ENCODE measurements at places on chromosomes 7 and 10.

DNA sequence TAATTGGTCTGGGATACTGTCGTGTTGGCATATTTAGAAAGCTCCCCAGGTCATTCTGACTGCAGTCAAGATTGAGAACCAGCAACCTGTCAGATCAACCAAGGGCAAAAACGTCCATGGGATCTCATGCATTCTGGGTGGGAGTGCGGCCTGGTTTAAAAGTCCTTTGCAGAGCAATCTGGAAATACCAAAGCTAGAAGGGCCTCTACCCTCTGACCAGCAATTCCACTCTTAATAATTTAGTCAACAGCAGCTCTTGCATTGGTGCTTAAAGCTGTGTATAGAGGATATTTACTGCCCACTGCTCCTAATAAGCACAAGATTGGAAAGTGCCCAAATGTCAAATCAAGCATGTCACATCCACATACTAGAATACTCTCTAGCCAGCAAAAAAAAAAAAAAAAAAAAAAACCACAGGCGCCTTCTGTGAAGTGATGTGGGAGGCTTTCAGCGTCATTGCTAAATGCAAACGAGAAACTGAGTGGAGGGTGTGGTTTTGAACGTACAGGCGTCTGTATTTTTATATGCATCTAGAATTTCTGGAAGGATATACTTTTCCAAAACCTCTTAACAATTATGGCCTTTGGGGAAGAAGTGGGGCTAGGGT is 44.8 kb upstream of the HSPA12A start:
- no peak for DNase-seq

DNA sequence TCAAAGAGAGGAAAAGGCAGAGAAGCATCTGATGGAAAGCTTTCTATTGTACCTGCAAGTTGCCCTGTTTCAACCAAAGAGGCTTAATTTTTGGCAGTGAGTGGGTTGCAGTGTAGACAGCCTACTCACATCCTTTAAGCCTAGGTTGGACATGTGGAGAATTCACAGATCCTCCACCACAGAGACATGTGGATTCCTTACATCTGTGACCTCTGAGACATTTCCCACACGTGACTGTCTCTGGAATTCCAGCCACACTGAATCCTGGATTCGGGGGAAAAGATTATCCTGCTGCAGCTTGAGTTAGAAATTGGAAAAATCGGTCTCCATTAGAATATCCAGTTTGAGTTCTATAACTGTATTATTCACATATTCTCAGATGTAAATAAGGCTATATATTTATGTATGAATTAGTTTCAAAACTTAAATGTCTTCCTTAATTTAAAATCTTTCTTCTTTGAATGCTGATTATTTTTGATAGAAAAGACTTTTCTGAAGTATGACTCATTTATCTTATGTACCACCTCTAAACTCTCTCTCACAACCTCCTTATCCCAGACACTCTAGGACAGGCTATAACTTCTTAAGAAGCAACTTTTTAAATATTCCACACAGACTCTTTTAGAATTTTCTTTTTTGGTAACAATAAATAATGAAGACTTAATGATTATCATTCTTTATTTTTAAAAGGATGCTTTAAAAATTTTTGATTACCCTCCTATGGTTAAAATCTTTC is 123.3 kb downstream of the TWIST1 start:
- DNase-seq: no peak

GRCh38 chr7:136741941-136742340 is 126.5 kb upstream of the CHRM2 start:
- DNase-seq: no peak

- DNase-seq: no peak
Measured at GRCh38 chr7:158310924-158311666, 276.5 kb downstream of the PTPRN2 start.

DNA sequence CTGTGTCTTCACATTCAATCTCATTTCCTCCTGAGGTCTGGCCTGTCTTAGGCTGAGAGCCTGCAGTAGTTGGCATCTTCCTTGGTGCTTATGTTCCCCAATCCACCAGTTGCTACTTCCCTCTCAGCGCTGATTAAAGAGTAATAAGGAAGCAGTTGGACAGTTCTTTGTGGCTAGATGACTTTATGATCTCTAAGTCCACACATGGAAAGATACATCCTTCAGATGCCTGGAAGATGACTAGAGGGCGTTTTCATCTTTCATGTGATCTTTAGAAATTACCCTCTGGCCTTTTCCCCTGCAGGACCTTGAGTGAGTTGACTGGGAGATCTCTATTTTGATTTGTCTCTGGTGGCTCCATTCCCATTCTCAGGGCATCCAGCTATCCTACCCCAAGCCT is 204.5 kb downstream of the GRM3 start:
- no peak for DNase-seq

DNA sequence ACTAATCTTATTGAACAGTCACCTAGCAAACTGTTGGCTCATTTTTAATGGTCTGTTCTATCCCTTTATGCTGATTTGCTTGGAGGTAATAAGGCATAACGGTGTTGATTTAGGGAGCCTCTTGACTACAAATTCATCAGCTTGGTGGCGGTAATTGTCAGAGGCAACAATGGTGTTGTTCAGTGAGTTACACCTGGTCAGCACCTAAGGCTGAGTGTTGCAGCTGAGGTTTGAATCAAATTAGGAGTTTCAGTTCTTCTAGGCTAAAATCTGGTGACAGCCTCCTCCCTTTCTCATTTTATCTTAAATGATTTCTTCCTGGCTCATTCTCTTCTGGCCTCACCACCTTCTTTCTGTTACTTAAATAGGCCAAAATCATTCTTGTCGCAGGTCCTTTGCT is 42.3 kb upstream of the SP8 start:
- DNase-seq: no peak

DNA sequence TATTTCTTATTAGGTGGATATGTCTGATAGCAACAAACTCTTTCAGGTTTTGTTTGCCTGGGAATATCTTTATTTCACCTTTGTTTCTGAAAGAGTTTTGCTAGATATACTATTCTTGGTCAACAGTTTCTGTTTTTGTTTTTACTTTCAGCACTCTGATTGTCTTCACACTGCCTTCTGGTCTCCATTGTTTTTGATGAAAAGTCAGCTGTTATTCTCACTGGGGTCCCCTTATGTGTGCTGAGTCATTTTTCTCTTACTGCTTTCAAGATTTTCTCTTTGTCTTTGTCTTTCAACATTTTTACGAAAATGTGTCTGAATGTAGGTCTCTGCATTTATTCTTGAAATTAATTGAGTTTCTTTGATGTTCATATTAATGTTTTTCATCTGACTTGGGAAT is 15.2 kb upstream of the RASSF4 start:
- DNase-seq: no peak

DNA sequence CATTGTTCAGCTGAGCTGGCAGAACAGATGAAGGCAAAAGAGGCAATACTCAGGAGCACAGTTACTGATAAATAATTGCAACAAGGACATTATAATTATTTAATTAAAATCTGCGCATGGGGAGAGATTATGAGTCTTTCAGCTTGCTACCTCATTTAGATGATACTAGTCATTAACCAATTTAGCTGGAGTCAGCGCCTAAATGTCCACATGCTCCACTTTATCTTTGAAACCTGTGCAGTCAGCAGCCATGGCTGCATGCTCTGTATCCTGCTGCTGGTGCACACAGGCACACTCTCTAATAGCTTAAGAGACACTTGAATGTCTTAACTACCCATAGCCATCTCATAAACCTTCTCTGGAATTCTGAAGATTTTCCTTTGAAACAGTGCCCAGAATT is 196.8 kb downstream of the PPP1R3A start:
- no peak for DNase-seq

DNA sequence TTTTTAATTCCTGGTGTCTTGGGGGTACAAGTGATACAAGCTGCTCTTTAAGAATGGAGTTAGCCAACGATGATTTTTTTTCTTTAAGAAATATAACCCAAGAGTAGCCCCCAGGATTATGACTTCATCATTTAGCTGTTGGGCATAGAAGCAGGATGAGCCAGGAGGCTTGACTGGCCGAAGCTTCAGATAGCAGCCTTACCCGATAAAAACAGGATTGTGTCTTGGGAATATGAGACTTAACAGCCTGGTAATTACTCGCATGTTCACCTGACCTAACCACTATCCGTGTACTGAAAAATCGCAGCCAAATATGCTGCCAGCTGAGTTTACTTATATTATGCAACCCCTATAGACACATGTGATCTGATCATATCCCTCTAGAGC is 346.0 kb upstream of the BMPER start:
- DNase-seq: no peak

DNA sequence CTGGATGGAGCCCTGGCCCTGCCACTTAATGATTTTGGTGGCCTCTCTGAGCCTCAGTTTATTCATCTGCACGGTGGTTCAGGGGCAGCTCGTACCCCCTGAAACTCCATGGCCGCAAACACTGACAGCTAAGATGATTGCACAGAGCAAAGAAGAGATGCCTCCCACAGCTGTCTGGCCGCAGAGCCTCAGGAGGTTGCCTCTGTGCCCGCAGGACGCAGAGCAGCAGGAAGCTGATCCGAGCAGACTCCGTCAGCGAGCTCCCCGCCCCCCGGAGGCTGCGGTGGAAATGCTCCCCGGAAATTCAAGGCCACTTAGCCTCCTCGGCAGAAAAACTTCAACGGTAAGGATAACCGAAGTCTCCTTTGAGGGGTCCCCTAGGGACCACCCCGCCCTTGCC is 30.2 kb upstream of the C10orf53 start:
- no peak for DNase-seq

DNA sequence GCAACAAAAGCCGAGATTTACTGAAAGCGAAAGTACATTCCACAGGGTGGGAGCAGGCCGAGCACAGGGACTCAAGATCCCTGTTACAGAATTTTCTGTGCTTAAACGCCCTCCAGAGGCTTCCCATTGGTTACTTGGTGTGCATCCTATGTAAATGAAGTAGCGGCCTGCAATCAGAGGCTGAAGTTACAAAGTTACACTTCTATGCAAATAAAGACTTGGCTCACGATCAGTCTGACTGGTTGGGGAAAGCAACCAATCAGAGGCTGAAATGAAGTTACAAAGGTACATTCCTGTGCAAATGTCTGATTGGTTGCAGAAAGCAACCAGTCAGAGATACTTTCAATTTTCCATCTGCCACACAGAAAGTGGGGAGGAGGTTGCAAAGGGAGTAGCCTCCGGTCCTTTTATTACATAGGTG is 4.1 kb downstream of the ACBD7 start:
- no peak for DNase-seq

DNA sequence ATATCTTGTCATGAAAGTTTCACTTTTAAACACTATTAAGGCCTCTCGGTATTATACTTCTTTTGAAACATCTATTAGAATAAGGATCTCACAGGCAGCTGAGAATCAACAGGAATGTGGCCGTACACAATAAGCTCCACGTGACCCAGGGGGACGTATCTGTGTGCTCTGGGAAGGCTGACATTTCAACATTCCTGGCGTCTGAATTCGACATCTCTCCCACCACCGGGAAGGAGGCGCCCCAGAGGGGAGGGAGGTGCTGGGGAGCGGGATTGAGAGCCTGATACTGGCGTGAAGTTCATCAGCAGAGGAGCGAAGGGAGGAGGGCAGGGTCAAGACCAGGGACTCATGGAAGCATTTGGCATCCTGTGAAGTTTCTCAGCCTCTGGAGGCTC is 401.3 kb downstream of the DNAJB6 start:
- DNase-seq: peak; percentile 30

DNA sequence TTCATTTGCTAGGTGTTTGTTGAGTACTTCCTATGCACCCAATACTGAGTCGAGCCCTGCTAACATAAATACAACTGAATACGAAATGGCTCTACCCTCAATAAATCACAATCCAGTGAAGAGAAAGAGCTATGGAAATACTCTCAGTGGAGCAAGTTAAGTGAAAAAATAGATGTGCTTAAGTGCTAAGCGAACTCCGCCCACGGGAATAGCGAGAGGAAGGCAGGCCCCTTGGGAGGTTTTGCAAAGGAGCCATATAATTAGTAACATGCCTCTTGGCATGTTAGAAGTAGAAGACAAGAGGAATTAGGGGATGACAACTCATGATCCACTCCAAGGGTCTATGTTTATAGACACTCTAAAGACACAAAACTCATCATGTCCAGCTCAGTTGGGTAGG is 42.8 kb upstream of the TSPAN33 start:
- DNase-seq: no peak

- DNase-seq: no peak
Measured at GRCh38 chr7:134186027-134186426, 58.9 kb downstream of the LRGUK start.

DNA sequence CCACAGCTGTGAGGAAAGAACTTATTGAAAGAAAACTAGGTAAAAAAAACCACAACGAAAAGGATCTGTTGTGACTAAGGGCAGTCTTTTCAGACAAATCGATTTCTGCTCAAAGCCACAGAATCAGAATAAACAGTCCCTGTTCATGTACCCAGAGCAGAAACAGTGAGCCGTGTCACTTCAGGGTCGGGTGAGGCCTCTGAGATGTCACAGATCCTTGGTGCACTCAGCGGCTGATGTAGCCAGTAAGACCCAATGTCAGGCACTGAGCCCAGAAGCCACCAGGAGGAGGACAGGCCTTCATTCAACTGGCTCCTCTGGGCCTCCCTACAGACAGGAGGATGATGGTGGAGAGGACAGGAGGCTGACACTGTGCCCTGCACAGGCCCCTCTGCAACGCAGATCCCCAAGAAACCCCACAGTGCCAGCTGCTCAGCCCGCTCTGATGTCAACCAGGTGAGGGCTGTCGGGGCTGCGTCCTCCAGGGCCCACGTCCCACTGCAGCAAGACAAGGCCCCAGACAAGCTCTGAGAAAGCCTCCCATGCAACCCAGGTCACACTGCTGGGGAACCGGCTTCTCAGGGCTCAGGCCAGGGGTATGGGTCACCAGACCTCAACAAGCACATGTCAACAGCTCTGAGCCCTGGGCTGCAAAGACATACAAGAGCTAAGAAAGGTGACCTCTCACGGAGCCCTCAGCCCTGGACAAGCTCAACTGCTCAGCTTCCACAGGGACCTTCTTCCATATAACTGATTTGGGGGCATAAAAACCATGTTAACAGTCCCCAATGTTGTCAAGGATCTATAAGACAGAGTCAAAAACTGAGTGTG is 190.6 kb downstream of the PARD3 start:
- no peak for DNase-seq

DNA sequence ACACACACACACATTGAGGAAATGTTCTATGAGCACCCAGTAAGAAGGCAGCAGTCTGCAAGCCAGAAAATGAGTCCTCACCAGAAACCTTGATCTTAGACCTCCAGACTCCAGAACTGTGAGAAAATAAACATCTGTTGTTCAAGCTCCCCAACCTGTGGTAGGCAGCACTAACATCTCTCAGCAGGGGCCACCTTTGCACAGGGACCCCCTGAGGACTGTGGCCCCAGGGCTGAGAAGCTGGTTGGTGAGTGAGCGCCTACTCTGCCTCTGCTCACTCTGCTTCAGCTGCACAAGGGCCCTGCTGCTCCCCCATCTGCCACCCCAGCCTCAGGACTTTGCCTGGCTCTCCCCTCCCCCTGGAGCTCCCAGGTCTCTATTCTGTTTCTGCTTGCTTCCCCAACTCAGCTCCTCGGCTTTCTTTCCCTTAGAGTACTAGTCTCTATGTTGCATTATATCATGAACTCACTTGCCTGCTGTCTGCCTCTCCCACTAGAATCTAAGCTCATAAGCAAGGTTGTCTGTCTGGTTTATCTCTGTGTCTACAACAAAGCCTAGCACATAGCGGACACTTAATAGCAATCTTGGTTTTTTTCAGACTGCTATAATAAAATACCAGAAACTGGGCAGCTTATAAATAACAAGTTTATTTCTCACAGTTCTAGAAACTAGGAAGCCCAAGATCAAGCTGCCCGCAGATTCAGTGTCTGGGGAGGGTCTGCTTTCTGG is 40.4 kb upstream of the PRLHR start:
- DNase-seq: no peak
